ENCODE measurements at places on chromosomes 2 and 18. TPM values are rescaled to one million over a fixed set of nuclear protein-coding genes. Genes with fewer than 3 reads are reported as not detected.
A peak's percentile ranks its signal among the peaks of the same experiment; 100 is the strongest.

GRCh38 chr18:10377956-10378355, 76.5 kb upstream of the APCDD1 start:
- no peak for DNase-seq

DNA sequence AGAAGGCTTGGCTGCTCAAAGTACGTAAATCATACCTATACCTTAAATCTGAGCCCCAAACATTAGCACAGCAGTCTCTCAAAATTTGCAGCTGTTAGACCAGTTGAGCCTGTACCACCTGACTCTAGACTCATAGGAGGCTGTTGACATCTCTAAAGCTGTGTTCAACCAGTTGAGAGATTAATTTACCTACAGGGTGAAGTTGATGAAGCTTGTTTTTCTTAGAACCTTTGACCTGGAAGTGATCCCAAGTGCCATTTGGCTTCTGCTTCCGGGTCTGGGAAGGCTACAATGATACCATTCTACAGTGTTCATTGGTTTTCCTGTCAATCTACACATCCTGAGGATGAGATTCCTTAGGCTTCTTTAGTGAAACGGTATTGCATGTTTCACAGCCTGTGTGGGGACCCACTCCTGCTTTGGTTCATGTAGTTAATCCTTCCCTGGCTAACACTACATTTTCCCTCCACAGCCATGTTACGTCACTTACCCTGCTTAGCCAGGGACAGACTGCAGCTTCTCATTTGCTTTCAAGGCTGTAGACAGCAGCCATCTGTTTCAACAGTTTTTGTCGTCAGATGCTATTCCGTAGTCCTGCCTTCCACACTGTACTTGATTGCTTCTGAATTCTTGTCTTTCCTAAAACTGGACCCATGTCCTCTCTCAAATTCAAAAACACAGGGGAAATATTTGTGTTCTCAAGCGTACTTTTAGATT, 4.7 kb upstream of the IL1RL2 start:
- no peak for DNase-seq

DNA sequence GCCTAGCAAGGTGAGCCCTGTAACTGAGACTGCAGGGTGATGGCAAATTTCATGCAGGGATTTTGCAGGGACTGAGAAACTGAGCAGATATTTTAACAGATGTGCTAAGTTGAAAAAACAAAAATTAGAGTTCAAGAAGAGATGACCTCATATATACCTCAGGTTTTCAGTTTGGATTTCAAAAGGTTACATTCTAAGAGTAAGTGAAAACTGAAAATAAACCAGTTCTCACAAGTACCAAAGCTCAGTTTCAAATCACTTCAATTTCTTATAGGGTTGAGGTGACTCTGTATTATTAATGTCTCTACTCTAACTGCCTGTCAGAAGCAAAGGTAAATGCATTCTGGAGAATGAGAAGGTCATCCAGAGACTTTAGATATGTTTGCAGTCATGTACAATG, 237.4 kb upstream of the VRK2 start:
- DNase-seq: no peak

GRCh38 chr2:32358111-32358482, 1.3 kb downstream of the BIRC6 start:
- DNase-seq: no peak

GRCh38 chr2:186503827-186504606, 18.0 kb downstream of the ZC3H15 start:
- no peak for DNase-seq

DNA sequence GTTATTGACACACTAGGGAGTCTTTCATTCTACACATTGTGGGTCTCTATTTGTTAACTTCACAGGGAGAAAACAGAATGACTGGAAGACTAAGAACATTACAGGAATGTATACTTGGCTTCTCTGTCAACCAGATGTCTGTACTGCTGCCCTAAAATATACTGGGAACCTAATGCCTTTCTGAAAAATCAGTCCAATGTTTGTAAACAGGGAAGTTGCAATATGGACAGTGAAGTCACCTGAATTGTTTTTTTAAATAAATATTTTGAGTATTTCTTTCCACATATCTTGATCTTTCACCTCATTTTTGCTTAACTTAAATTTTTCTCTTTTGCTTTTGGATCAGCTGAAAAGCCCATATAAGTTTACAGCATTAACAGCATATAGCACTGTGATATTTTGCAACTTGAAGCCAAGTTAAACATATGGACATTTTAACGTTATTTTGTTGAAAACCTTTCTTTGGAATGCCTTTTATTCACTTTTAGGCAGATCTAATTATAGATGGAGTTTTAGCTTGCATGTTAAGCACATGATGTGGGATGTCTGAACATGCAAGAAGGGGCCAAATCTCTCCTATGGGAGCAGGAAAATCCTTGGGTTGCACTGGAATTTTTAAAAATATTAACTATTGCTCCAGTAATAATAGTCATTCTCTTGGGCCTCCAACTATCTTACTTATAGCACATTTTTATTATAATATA, 137.7 kb upstream of the TWIST2 start:
- DNase-seq: no peak

- DNase-seq: peak; percentile 25
These were observed 123.2 kb downstream of the SMAD7 start for GRCh38 chr18:48827291-48828193.

- DNase-seq: no peak
These were observed 106.9 kb downstream of the FBXO15 start for GRCh38 chr18:74040459-74041332.

DNA sequence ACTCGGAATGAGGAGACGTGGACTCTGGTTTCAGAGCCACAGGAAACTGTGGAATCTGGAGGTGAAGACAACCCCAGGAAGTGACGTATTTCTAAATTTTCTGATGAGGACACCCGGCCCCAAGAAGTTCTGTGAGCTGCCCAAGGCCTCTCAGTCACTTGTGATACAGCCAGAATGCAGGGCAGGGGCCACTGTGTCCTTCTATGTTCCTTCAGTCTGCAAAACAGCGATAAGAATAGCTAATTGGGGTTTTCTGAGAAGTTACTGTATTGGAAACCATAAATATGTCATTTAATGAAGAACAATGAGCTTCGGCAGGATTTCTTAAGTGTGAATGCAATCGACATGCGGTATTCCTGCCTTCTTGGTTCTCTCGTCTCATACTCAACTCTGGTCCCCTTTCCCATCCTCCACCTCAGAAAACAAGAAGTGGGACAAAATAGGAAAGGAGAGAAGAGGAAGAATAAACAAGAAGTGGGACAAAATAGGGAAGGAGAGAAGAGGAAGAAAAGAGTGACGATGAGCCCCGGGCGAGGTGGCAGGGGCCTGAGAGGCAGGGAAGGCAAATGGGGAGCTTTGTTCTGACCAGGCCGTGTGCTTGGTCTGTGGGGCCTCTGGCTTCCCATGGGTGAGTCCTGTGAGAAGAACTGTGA, 282.0 kb upstream of the REV1 start:
- peak; percentile 86 for DNase-seq

DNA sequence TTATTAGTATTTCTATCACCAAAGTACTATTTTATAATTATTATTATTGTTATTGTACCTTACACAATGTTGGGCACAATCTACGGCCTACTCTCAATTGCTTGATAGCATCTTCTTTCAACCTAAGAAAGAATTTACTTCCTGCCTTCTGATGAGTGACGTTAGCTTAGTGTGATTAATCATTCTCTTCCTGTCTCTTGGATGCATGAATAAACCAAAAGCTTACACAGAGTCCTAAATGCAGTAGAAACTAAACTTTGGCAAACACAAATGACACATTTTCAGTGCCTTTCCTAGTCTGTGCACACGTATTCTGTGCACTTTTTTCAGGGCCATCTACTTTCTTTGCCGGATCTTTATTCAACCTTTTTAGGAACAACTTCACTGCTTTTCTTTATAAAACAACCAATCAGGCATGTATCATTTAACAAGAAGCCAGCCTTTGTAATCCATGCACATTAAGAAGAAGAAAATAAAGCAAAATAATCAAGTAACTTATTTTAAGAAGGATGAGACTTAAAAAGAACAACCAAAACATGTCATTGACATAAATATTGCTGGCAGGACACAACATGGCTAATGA, 19.1 kb downstream of the TRAK2 start:
- no peak for DNase-seq

GRCh38 chr18:40877096-40877495, 1077.9 kb upstream of the PIK3C3 start:
- no peak for DNase-seq

- DNase-seq: no peak
These were observed 106.4 kb downstream of the POLR1A start for GRCh38 chr2:85999061-85999831.

DNA sequence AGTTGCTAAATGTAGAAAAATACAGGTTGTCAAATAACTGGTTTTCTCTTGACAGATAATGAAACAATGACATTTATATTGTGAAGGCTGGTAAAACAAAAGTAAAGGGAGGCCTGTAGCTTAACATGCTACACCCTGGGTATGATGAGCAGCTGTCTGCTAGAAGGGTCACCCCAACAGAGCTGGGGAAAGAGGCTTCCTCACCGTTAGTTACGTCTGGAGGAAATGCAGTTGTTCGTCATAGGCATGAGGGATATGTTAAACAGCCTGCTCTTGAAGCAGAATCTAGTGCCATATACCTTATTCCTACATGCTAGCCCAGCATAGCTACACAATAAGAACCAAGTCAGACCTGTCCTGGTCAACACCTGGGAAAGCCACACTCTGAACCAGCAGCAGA, 49.9 kb downstream of the LPIN2 start:
- DNase-seq: no peak

DNA sequence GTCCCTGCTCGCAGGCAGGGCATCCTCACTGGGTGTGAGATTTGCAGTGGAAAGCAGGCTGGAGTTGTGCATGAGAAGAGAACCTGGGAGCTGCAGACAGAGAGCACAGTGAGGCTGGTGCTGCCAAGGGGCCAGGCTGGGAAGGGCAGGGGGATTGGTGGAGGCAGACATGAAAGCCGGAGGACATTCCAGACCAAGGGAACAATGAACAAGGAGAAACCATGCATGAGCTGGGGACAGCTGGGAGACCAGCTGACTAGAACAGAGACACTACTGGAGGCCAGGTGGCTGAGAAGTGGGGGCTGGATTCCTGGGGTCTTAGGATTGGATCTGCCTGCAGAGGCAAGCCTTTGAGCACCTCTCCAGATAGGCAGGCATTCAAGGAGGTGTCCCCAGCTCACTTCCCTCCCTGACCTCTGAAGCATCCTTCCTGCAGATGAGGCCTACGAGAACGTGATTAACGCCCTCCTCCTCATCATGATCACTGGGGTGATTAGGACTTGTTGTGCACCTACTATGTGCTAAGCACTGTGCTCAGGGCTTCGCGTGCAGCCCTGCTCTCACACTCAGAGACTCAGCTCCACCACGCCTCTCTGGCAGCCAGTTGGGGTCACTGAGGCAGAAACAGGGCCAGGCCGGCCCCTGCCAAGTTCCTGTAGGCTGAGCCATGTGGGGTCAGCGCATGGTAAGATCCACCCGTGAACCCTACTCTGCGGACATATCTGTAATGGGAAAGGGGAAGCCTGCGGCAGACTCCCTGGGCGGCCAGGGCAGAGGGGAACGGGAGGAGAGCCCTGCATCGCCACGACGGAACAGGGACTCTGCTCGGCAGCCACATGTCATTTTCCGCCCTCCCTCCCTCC, 74.8 kb upstream of the SLC66A3 start:
- no peak for DNase-seq

- DNase-seq: no peak
These were observed 488.4 kb upstream of the PIK3C3 start for GRCh38 chr18:41466436-41467160.

- no peak for DNase-seq
These were observed 5.2 kb upstream of the SLC35F6 start for GRCh38 chr2:26758790-26759321.

GRCh38 chr2:207126724-207127308, 38.9 kb downstream of the KLF7 start:
- no peak for DNase-seq

- DNase-seq: no peak
These were observed 80.1 kb downstream of the FIGN start for GRCh38 chr2:163655667-163656066.

DNA sequence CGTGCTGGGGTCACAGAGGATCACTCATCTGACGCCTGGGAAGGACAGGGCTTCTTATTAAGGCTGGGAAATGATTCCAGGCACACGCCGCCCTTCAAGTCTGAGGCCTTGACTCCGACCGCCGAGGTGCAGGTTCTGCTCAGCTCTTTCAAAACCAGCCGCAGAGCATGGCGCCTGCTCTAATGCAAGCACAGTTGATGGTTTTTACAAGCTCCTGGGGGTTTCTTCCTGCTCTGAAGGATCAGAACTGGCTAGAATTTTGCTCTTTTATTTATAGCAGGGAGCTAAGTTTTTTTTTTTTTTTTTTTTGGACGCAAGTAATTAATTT, 32.0 kb downstream of the CDCA7 start:
- no peak for DNase-seq

DNA sequence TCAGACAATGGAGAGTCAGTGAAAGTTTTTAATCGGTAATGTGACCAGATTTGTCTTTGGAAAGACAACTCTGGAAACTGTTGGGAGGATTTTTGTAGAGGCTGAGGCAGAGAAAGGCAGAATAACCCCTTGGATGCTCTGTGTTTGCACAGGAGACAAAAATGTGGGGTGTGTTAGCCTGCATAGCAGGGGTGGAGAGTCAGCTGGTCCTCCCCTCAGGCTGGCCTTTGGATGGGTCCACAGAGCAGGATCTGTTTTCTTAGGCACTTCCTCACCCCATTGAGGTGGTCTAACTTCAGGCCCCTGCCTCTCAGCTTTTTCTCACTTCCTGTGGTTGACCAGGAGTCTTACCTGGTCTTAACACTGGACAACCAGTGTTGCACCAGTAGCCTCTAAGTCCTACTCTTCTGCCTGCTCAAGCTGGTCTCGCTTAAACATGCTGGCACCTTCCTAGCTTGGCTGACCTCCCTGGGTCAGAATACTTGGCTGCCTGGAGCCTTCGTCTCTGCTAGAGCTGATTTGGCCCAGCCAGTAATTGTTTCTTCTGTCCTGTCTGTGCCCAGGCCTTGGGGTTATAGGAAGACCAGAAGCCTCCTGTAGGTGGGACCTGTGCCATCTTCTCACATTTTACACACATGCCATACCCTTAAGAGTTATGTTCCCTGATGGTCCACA, 259.8 kb upstream of the RASGRP3 start:
- peak; percentile 68 for DNase-seq

The UGT1A8 gene
- total RNA-seq: not detected

The DLGAP1 gene
- not detected for total RNA-seq

The RAB11FIP5 gene
- 19.0 TPM for total RNA-seq

The SCN3A gene
- total RNA-seq: 0.95 TPM

The TIA1 gene
- total RNA-seq: 49.1 TPM

The AAMP gene
- total RNA-seq: 50.6 TPM

The AQP12B gene
- total RNA-seq: not detected

The IL37 gene
- total RNA-seq: not detected

The LHCGR gene
- 0.11 TPM for total RNA-seq
